ENCODE measurements at places on chromosomes 2 and 18.

- DNase-seq: no peak
Observed at GRCh38 chr2:210707900-210708299, 151.5 kb downstream of the CPS1 start.

GRCh38 chr2:49004036-49004626, 150.2 kb downstream of the FSHR start:
- no peak for DNase-seq

GRCh38 chr2:98952966-98953365, 16.9 kb upstream of the CRACDL start:
- no peak for DNase-seq

- DNase-seq: no peak
Observed at GRCh38 chr2:47872941-47873340, 33.4 kb downstream of the FBXO11 start.

DNA sequence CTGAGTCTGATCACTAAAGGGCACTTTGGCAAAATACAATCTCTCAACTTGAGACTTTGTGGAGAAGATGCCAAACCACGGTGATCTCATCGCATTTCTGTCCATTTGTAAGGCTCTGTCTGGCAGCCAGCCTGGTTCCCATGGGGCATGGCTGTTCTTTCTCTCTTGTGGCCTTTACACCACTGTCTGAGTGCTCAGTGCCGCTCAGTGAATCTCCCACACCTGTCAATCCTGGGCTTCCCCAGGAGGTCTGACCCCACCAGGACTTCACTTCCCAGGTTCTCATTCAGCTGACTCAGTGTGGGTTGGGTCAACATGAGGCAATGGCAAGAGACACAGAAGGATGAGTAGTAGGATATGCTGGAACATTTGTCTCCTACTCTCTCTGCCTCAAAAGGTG, 96.8 kb upstream of the TRIB2 start:
- peak; percentile 51 for DNase-seq

- no peak for DNase-seq
Observed at GRCh38 chr18:28078298-28078697, 98.6 kb downstream of the CDH2 start.

GRCh38 chr2:96857667-96858372, at the start of gene ANKRD39:
TSS of gene ANKRD39 (minus strand) at chr2:96858016. CDS start at chr2:96857987, 29 bp downstream.
- peak; percentile 98 for DNase-seq

Measured in stimulated activated naive CD8-positive, alpha-beta T cell treated with anti-CD3 and anti-CD28 coated beads, Interleukin-15, Interleukin-2, amounts not matched to agents 100 U/mL and 50 U/mL, for 24 hours (primary cell).